Activated gamma-delta T cell treated with anti-CD3 and anti-CD28 coated beads, Interleukin-2, amount 50 U/mL, for 16 hours (primary cell): ENCODE measurements at places on chromosomes 2 and 18.

DNA sequence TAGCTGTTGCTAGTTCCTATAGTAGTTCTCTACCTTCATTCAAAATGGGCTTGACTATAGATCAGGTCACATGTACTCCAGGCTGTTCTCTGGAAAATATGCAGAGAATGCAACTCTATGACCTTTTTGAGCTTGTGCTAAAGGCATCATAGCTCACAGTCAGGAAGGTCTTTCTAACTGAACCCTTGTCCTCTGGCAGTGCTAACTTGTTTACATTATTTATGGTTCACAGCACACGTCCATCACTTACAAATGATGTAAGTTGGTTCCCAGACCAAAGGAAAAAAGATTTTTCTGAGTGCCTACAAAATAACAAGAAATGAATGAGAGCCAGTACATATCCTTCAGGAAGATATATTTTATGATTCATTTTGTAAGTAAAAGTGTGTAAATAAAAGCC, 236.1 kb downstream of the GCA start:
- DNase-seq, result no peak

DNA sequence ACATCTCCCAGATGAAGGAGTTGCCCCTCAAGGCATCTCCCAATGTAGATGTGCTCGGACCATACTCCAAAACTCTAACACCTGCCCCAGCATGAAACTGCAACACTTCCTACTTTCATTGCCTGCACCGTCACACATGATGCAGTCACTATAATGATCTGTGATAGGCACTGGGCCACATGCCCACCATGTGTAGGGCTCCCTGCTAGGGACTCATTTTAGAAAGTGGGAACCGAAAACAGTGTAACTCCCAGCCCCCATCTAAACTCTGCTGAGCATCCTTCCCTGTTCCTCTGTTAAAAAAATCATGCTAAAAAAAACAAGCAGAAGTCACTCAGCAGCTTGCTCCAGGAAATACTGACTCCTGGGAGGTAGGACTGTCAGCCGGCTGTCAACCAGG, 496.1 kb upstream of the RAB6C start:
- DNase-seq, result no peak

DNA sequence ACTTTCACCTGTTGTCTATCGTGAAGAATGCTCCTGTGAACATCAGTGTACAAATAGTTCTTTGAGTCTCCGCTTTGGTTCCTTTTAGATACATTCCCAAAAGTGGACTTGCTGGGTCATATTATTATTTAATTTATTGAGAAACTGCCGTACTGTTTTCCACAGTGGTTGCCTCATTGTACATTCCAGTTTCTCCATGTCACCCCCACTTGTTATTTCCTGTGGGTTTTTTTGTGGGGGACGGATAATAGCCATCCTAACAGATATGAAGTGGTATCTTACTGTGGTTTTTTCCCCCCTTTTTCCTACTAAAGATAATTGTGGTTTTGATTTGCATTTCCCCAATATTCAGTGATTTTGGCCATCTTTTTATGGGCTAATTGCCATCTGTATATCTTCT, 53.8 kb downstream of the SMCHD1 start:
- DNase-seq, result no peak

GRCh38 chr2:62297624-62298010, 101.7 kb downstream of the B3GNT2 start:
- no peak for DNase-seq

GRCh38 chr2:10009811-10010781, 33.3 kb upstream of the KLF11 start:
- no peak for DNase-seq

DNA sequence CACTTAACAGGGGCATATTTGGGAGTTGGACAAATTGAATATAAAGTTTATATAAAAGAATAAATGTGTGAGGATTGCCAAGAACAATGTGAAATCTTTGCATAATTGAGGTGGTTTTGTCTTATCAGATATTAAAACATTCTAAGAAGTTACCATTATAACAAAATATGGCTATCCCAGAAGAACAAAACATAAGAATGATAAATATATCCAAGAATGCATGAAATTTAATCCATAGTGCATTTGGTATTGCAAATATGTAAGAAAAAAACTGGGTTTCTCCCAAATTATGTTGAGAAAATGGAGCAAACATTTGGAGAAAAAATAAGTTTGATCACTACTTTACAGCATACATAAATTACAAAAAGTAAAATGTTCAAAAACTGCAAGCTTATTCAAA, 562.4 kb downstream of the RNF144A start:
- no peak for DNase-seq

DNA sequence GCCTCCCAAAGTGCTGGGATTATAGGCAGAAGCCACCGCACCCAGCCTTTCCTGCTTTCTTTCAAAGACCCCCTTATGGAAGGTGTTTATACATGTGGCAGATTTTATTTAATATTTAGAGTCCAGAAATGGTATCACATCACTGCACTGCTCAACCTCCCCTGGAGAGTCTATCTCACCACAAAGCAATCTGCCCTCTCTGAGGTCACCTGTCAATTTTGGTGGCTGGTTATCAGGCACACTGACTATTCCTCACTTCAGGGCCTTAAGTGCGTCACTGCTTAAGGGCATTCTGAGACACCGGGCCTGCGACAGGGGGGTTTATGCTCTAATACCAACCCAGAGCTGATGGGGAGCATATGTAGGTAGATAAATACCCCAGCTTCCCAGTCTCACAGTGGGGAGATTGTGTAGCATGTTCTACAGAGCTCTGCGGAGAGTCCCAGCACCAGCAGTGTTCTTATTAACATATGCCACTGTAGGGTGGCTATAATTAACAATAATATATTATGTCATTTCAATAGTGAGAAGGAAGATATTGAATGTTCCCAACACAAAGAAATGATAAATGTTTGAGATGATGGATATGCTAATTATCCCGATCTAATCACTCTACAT, 42.7 kb upstream of the ZDBF2 start:
- DNase-seq, result no peak

DNA sequence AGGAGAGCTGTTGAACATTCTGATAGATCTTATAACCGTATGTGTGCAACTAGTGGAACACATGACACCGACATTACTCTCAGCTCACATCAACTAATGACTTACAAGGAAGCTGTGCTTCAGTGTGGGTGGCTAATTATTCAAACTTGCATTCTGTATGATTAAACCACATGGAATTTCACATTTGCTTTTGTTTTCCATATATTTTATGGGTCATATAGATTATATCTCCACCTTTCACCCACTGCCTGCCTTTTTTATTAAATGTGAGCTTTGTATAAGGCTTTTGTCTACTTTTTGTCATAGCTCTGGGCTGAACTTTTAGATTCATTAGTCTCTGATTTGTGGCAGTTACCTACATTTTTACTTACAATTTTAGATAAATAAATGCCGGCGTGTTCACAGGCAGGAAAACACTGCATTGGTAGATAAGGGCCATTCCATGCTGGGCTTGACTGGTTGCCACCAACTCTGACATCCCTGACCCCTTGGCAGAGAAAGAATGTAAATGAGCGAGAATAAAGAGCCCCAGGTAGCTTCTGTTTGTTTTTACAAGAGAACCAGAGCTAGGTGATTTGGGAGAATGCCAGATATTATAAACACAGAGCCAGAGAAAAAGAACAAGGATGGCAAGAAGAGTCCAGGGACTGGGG, 35.7 kb downstream of the LYPD6 start:
- DNase-seq, result no peak

- DNase-seq, result no peak
Observed at GRCh38 chr2:31244101-31244500, 10.1 kb downstream of the EHD3 start.
